ENCODE measurements at places on chromosomes 12 and 14.

DNA sequence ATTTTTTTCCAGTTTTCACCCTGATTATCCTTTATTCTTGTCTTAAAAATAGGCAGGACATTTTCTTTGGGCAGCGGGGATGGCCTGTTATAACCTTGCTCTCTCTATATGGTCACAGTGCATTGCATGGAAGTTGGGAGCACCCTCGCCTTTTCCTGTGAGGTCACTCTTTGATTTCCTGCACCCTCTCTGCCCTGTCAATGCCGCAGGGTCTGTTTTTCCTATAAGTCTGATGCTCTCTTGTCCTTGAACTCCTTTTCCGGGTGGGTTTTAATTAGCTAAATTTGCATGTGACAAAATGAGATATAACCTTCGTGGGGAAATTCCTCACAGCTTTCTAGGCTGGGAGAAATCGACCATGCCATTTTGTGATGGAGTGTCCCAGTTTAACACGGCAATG lies 194.3 kb downstream of the CACNA1C start:
- no peak for DNase-seq

DNA sequence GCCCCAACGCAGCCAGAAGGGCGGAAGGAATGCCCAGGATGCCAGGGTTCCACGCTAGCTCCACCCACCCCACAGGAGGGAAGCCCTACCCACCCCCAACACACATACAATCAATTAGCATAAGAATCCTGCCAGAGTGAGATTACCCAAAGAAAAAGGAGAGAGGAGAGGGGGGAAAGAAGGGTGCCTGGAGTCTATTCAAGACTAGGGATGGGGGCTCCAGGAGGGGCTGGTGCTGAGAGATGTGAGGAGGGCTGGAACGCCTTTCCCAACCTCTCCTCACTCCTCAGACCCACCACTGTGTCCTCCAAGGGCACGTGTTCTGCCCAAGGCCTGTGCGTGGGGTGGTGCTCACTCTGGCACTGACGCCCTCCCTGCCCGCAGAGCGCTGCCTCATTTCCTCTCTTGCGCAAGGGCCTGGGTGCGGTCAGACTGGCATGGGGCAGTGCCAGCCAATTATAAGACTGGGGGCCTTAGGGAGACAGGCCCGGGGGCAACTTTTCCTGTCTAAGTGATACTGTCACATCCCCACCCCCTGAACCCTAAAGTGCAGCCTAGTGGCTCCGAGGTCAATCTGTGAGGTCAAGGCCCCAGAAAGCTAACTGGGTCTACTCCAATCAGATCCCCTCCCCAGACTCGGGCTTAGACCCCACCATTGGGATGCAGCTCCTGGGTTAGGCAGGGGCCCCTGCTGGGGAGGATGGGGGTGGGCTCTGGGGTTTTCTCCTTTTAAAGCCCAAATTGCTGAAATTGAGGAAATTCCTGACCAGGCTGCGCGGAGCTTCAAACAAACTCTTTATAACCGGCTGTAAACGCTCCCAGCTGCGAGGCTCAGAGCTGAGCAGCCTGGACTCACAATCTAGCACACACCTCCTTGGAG lies 10.2 kb upstream of the ITGB7 start:
- DNase-seq: no peak

GRCh38 chr12:104698871-104699270 lies 242.1 kb downstream of the CHST11 start:
- no peak for DNase-seq

- DNase-seq: no peak
Observed at GRCh38 chr12:111102102-111102739, 181.8 kb upstream of the MYL2 start.

- no peak for DNase-seq
Observed at GRCh38 chr14:21455592-21455911, 371 bp downstream of the CHD8 start.

DNA sequence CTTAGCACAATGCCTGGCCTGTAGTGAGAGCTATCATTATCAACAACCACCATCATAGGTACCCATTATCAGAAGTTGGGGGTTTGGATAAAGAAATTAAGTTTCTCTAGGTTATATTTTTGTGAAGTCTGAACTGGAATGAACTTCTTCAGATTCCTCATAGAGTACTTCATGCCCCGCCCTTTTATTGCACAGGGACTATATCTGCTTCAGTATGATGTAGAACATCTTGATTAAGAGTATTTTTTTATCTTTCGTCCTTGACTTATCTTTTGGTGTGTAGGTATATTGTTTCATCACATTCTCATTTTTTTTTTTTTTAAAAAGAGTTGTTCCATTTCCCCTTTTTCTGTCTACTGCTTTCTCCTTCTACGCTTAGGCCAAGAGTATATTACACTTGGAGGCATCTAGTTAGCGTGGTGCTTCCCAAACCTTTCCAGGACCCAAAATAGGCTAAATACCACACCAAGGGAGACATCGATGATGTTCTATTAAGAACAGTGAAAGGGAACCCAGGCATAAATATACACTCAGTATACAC lies 467.5 kb downstream of the ZFP36L1 start:
- DNase-seq: no peak

- DNase-seq: no peak
Observed at GRCh38 chr12:65962036-65962430, 137.8 kb downstream of the HMGA2 start.

GRCh38 chr12:25502596-25502995 lies 50.5 kb downstream of the LMNTD1 start:
- no peak for DNase-seq

DNA sequence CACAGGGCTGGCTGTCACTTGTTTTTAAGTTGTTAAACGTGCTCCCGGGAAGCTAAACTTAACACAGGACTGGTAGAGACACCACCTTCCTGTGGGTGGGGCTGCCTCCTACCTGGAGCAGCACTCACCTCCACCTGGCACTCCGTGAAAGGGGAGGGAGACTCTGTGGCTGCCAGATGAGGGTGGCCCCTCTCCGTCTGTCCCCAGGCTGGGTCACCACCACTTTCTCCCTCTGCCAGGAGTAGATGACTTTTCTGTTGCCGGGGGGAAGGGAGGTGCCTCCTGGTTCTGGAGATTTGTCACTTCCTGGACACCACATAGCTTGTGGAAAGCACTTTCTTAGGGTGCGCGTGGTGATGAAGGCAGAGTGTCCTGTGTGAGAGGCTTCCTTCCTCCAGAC lies 81.3 kb downstream of the WDR20 start:
- DNase-seq: no peak

DNA sequence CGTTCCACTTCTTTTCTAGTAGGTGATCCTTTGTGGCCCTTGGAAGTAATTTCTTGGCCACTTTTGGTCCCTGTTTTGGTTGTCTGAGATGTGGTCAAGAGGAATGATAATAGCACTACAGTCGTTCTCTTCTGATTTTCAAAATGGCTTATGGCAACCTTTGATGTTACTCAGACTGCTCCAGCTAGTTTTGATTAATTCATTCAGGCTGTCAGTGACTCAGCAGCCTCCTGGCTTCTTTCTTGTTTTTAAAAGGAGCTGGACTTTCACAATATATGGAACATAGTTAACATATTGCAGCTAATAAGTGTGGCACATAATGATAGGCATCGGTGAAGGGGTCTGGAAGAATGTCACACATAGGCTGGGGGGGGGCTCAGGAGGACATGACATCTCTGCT lies 47.3 kb downstream of the WDR20 start:
- DNase-seq: no peak

GRCh38 chr14:58643366-58643765 lies 5.6 kb downstream of the DACT1 start:
- DNase-seq: no peak

GRCh38 chr12:9127936-9128663 lies 12.4 kb upstream of the A2M start:
- DNase-seq: no peak

GRCh38 chr14:45123271-45123670 lies 11.0 kb downstream of the FKBP3 start:
- no peak for DNase-seq

DNA sequence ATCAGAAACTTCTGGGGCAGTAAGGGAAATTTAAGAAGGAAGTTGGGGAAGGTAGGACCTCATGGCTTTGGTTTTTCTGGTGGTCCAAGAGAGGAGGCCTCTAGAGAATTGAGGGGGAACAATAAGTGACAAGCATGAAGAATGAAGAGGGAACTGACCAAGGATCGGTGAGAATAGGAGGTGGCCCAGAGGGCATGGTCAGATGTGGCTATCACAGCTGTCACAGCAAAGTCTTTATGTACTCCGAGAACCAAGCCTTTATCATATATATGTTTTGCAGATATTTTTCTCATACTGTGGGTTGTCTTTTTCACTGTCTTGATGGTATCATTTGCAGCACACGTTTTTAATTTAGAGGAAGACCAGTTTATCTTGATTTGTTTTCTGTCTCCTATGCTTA lies 64.3 kb downstream of the PPP2R5C start:
- DNase-seq: no peak

- DNase-seq: no peak
Observed at GRCh38 chr12:92365333-92365732, 219.7 kb upstream of the BTG1 start.

GRCh38 chr12:15863372-15863771 lies 18.8 kb upstream of the STRAP start:
- DNase-seq: no peak

DNA sequence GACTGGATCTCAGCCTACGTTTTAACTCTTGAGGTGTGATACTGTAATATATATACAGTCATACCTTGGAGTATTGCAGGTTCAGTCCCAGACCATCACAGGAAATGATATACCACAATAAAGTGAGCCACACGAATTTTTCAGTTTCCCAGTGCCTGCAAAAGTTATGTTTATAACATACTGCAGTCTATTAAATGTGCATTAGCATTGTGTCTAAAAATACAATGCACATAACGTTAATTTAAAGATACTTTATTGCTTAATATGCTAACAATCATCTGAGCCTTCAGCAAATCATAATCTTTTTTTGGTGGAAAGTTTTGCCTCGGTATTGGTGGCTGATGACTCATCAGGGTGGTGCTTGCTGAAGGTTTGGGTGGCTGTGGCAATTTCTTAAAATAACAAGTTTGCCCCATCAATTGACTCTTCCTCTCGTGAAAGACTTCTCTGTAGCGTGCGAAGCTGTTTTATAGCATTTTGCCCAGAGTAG lies 18.9 kb downstream of the PYROXD1 start:
- DNase-seq: no peak

- DNase-seq: no peak
Observed at GRCh38 chr12:117294189-117294603, 67.2 kb downstream of the NOS1 start.

- DNase-seq: no peak
Observed at GRCh38 chr12:3333583-3333982, 157.4 kb upstream of the PRMT8 start.

- DNase-seq: no peak
Observed at GRCh38 chr14:30656190-30656632, 34.1 kb downstream of the SCFD1 start.

- no peak for DNase-seq
Observed at GRCh38 chr12:25236190-25236589, 14.5 kb downstream of the KRAS start.

DNA sequence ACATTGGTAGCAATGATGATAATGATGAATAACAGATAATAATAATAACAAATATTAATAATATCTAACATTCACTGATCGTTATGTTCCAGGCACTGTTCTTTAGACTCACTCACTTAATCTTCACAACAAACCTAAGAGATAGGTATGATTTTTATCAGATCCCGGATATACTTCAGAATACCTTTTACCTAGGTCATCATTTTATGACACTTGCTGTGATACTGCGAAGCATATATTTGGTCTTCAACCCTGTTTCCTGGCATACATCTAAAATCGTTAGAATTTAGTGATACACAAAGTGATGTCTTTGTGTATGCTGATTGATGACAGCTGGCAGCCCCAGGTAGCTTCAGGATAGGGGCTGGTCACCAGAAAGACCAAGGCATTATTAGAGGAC lies 46.1 kb downstream of the SLC41A2 start:
- no peak for DNase-seq

- no peak for DNase-seq
Observed at GRCh38 chr12:83664650-83665049, 977.9 kb downstream of the TMTC2 start.

DNA sequence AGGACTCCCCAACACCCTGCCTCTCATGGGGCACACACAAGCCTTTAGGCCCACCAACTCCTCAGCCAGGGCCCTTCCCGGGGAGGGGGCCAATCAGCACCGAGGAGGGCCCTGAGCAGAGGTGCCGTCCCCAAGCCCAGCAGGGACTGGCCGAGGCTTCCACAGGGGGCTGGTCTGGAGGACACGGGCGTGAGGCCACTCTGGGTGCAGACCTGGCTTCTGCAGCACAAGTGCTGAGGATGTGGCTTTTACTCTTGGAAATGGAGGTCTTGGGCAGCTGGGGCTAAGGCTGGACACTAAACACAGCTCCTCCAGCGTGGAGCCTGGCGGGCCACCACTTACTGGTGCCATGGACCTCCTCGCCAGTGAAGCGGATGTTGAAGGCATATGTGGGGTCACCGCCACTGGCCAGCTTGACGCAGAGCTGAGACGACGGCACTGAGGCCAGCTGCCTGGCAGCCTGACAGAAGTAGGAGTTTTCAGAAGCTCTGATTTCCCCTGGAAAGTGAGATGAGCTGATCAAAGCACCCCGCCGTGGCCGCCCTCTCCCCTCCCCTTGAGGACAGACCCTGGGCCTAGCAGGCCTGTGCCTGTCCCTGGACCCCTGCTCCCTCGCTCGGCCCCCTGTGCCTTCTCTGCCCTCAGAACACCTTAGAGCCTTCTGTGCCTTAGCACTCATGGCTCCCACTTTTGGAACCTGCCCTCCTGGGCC lies 44.0 kb downstream of the TRAFD1 start:
- no peak for DNase-seq

DNA sequence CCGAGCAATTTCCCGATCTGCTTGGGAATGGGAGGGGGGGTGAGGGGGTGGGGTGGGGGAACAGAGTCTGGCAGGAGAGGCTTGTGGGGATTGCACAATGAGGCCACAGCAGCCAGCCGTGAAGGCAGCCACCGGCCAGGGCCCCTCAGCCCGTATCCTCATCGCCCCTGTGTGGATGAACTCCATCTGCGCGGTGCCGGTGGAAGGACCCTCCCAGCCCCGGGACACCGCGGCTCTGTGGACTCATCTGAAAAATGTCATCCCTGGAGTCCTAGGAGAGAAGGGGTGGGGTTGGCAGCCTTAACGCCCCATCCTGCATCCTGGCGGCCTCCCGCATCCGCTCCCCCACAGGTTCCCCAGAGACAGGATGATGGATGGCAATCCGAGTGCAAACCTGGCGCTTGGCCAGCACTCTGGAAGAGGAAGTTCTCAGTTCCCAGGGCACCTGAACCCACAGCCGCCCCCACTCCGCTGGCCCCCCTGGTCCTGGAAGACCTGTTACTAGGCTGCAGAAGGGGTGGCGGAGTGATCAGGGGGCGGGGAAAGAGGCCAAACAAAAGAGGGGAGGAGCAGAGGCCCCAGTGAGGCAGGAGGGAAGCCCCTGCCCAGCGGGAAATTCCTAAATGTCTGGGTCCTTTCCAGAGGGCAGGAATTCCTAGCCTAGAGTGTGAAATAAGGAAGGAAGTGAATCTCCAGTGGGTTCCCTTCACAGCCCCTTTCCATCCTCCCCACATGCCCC lies 1.2 kb upstream of the TNFAIP2 start:
- no peak for DNase-seq

GRCh38 chr14:68143341-68143841 lies 323.8 kb downstream of the RAD51B start:
- DNase-seq: peak; percentile 18

- no peak for DNase-seq
Observed at GRCh38 chr12:120774169-120774916, 48.7 kb downstream of the ACADS start.
